ENCODE measurements at places on chromosomes 3 and 15. TPM values are rescaled to one million over a fixed set of nuclear protein-coding genes. Genes with fewer than 3 reads are reported as not detected.

GRCh38 chr15:22955544-22956119 lies 24.5 kb downstream of the CYFIP1 start:
- H3K27ac ChIP-seq = no peak overlapping the region
- no peaks in the 10 kb centered on the region for H3K36me3 ChIP-seq
- no peak overlapping the region for H3K4me3 ChIP-seq
- no peaks in the 10 kb centered on the region for H3K27me3 ChIP-seq
- peaks cover 28% of the 10 kb centered on the region for H3K4me1 ChIP-seq
- DNase-seq = no peak

- no peaks in the 10 kb centered on the region for H3K36me3 ChIP-seq
- no peak for DNase-seq
- no peak overlapping the region for H3K27ac ChIP-seq
- H3K27me3 ChIP-seq = no peaks in the 10 kb centered on the region
- H3K4me1 ChIP-seq = no peaks in the 10 kb centered on the region
Measured at GRCh38 chr3:169748670-169749069, 16.2 kb downstream of the TERC start.

- DNase-seq = peak; percentile 69
- H3K27me3 ChIP-seq = no peaks in the 10 kb centered on the region
- no peaks in the 10 kb centered on the region for H3K36me3 ChIP-seq
- H3K4me1 ChIP-seq = peaks cover 6% of the 10 kb centered on the region
- peak overlapping the region; percentile 61 for H3K4me3 ChIP-seq
Measured at GRCh38 chr15:79923079-79923514, 26.3 kb upstream of the MTHFS start.

- DNase-seq = no peak
- no peaks in the 10 kb centered on the region for H3K27me3 ChIP-seq
- H3K4me1 ChIP-seq = no peaks in the 10 kb centered on the region
- H3K36me3 ChIP-seq = no peaks in the 10 kb centered on the region
Measured at GRCh38 chr3:153273767-153274435, 111.9 kb downstream of the RAP2B start.

DNA sequence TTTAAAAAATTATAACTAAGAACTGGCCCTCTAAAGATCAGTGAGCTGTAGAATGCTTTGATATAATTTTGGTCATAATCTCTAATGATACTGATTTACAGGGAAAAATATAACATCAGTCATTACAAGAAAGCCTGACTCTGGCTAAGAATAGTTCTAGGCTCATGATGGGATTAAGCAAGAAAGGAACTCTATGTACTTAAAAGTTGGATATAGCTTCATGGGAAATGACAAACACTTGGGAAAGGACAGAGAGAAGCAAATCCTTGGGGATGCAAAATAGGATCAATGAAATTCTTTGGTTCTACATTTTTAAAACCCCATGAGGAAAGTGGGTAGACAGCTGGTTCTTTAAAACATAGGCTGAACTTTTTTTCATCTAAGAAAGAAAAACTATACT lies 472.7 kb upstream of the NR2F2 start:
- no peak overlapping the region for H3K4me3 ChIP-seq
- no peaks in the 10 kb centered on the region for H3K4me1 ChIP-seq
- H3K27me3 ChIP-seq = no peaks in the 10 kb centered on the region
- no peaks in the 10 kb centered on the region for H3K36me3 ChIP-seq
- no peak for DNase-seq

DNA sequence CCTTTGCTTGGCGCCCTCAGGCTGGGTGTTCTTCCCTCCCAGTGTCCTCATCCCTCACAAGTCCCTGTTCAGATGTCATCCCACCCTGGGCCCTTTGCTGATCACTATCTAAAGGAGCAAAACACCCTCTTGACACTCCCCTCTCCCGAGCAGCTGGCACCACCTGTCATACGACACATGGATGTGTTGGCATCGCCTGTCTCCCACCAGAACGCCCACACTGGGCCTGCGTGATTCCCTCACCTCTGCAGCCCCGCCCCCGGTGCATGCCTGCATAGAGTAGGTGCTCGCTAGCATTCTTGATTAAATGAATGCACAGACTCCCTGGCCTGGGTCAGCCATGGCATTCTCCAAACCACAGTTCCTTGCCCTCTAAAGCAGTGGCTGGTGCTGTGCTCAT lies 75.8 kb downstream of the DNAJB8 start:
- no peaks in the 10 kb centered on the region for H3K4me1 ChIP-seq
- no peak overlapping the region for H3K27ac ChIP-seq
- no peak overlapping the region for H3K4me3 ChIP-seq

GRCh38 chr15:96728591-96728990 lies 398.1 kb downstream of the NR2F2 start:
- no peaks in the 10 kb centered on the region for H3K4me1 ChIP-seq
- H3K27ac ChIP-seq = no peak overlapping the region
- H3K27me3 ChIP-seq = no peaks in the 10 kb centered on the region
- no peak overlapping the region for H3K4me3 ChIP-seq
- DNase-seq = no peak

DNA sequence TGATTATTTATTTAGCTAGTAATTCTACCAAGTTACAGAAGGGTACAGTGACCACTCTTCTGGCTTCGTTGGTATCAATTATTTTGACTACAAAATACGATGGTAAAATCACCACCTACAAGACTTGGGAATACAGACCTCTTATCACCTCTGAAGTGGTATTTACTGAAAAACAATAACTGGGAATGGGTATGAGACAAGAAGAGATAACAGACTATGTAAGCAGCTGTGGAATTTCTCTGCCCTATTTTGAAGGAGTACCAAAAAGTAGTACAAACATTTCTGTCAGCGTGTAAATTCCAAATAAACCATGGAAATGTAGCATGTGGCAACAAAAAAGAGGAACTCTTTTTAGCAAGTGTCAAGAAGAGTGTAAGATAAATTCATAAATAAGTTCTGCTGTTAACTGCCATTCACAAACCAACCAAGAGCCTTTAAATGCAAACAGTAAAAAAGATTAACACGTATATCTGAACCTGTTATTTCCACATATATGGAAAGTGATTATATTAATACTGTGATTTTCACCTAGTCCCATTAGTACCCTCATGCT lies 77.0 kb upstream of the SLC12A8 start:
- H3K27ac ChIP-seq = no peak overlapping the region
- H3K4me3 ChIP-seq = no peak overlapping the region
- no peak for DNase-seq

- H3K27me3 ChIP-seq = no peaks in the 10 kb centered on the region
- H3K4me1 ChIP-seq = no peaks in the 10 kb centered on the region
- DNase-seq = no peak
- H3K27ac ChIP-seq = no peak overlapping the region
- H3K4me3 ChIP-seq = no peak overlapping the region
Measured at GRCh38 chr3:194112120-194113106, 23.5 kb upstream of the HES1 start.

GRCh38 chr3:188152660-188153436 lies 1.1 kb upstream of the LPP start:
- no peaks in the 10 kb centered on the region for H3K36me3 ChIP-seq
- peak overlapping the region; percentile 81 for H3K27ac ChIP-seq
- peak overlapping the region; percentile 70 for H3K4me3 ChIP-seq
- peaks cover 5% of the 10 kb centered on the region for H3K4me1 ChIP-seq

DNA sequence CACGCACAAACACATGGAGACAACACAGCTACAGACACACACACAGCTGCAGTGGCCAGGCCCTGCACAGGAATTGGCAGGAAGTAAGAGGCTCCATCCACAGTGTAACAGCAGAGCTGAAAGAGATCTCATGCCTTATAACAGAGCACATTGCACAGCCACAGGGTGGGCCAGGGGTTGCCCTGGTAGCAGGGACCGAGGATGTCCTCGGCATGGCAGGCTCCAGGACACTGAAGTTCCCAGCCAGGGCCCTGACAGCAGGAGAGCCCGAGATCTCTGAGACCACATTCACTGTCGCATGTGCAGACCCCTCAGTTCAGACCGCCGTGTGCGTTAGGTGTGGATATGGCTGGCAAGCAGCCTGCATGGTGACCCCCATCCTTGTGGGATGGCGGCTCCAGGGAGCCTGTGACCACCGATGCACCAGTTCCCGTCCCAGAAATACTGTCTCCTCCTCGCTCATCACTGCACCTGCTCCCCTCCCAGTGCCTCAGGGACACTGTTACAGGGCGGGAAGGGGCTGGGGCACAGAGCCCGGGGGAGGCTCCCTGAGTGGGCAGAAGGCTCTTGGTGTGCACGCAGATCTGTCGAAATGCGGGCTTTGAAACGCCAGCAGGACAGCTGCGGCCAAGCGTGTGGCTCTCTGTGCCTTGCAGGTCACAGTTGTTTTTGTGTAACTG lies 1.5 kb upstream of the OCA2 start:
- H3K36me3 ChIP-seq = no peaks in the 10 kb centered on the region
- no peaks in the 10 kb centered on the region for H3K27me3 ChIP-seq
- H3K27ac ChIP-seq = no peak overlapping the region

The ZIC1 gene
- total RNA-seq = 0.18 TPM

The ARPC4 gene
- 84.1 TPM for total RNA-seq

The CNTN6 gene
- total RNA-seq = not detected

The C3orf22 gene
- total RNA-seq = not detected

The PEX11A gene
- total RNA-seq = 12.3 TPM

The EPHA3 gene
- 3.3 TPM for total RNA-seq
